Naive thymus-derived CD8-positive, alpha-beta T cell (primary cell): ENCODE measurements at places on chromosomes 2 and 18.

GRCh38 chr2:102181919-102182635 is 4.7 kb upstream of the IL1RL2 start:
- no peak for DNase-seq
- H3K4me3 ChIP-seq: no peak overlapping the region

DNA sequence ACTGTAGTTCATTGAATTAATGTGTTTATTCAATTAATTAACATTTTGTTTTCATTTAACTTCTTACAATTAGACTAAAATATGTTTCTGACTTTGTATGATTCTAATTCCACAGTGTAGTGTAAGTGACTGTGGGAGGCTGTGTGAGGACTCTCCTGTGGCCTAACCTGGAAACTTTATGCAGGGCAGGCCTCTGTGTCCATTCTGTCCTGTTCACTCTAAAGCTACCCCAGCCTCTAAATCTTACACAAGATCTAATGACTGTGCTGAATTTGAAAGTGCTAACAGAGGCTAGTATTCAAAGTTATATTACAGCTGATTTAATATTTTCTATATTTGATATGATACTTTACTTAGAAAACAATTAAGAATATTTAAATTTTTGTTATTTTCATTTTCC is 270.5 kb upstream of the CDH19 start:
- H3K4me1 ChIP-seq: no peaks in the 10 kb centered on the region
- H3K27ac ChIP-seq: no peak overlapping the region

DNA sequence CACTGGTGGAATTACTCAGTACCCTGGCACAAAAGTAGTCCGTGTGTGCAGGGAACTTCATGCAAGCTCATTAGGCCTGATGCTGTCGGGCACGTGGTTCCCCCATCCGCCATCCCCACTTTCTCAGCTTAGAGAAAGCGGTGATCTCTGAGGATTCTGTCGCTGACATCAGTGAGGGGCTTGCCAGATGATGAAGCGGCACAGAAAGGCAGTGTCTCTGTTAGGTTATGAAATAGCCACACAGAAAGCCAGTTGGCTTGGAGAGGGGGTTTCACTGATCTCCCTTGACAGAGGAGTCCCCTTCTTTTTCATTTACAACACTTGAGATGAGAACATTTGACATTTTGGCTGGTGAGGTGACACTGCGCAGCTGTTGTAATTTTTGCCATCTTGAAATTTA is 179.7 kb downstream of the FAM210A start:
- no peaks in the 10 kb centered on the region for H3K36me3 ChIP-seq
- H3K4me3 ChIP-seq: no peak overlapping the region
- peak overlapping the region; percentile 55 for H3K27ac ChIP-seq
- H3K4me1 ChIP-seq: peaks cover 15% of the 10 kb centered on the region

GRCh38 chr2:20430035-20430434 is 16.8 kb upstream of the RHOB start:
- no peak for DNase-seq
- H3K27ac ChIP-seq: no peak overlapping the region
- no peak overlapping the region for H3K4me3 ChIP-seq
- peaks cover 7% of the 10 kb centered on the region for H3K27me3 ChIP-seq
- H3K36me3 ChIP-seq: no peaks in the 10 kb centered on the region
- peaks cover 11% of the 10 kb centered on the region for H3K4me1 ChIP-seq

DNA sequence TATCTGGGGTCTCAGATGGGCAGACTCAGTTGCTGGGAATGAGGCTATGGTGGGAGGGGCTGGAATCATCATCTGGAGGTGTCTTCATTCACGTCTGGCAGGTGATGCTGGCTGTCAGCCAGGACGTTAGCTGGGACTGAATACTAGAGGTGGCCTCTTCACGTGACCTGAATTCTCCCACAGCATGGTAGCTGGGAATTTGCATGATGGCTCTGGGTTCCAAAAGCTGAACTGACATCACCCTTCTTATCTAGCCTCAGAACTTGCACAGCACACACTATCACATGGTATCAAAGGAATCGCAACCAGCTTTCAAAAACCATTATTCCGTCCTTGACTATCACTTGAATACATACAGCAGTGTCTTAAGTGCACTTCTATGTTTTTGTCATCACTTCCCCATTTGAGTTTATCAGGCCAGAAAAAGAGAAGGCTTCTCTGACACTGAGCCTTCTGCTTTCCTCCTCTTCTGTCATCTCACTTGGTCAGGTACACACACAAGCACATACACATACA is 53.0 kb upstream of the LRP2 start:
- H3K4me3 ChIP-seq: no peak overlapping the region
- peaks cover 50% of the 10 kb centered on the region for H3K27me3 ChIP-seq
- no peak overlapping the region for H3K27ac ChIP-seq
- no peaks in the 10 kb centered on the region for H3K36me3 ChIP-seq

- no peaks in the 10 kb centered on the region for H3K4me1 ChIP-seq
- no peak overlapping the region for H3K4me3 ChIP-seq
- no peaks in the 10 kb centered on the region for H3K36me3 ChIP-seq
- H3K27ac ChIP-seq: no peak overlapping the region
- no peak for DNase-seq
Observed at GRCh38 chr2:80058562-80058961, 246.0 kb downstream of the LRRTM1 start.

DNA sequence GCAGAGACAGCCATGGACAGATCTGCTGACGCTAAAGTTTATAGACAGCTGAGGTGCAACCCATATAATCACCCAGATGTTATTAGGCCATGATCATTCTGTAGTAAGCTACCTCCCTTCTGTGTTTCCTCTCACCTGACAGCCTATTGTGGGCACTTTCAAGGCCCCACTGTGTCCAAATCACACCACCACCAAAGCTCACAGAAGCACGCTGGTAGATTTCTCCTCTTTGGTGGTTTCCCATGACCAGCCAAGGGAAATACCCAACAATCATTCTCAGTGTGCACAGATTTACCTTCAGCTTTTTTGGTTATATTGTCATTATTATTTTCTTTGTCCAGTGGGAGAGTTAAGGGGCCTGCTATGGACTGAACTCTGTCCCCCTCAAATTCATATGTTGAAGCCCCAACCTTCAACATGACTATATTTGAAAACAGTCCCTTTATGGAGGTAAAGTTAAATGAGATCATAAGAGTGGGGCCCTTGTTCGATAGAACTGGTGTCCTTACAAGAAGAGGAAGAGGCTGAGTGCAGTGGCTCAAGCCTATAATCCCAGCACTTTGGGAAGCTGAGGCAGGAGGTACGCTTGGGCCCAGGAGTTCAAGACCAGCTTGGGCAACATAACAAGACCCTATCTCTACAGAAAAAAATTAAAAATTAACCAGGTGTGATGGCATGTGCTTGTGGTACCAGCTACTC is 74.0 kb upstream of the MSH6 start:
- no peak overlapping the region for H3K27ac ChIP-seq
- DNase-seq: no peak
- H3K36me3 ChIP-seq: no peaks in the 10 kb centered on the region
- H3K4me3 ChIP-seq: no peak overlapping the region

DNA sequence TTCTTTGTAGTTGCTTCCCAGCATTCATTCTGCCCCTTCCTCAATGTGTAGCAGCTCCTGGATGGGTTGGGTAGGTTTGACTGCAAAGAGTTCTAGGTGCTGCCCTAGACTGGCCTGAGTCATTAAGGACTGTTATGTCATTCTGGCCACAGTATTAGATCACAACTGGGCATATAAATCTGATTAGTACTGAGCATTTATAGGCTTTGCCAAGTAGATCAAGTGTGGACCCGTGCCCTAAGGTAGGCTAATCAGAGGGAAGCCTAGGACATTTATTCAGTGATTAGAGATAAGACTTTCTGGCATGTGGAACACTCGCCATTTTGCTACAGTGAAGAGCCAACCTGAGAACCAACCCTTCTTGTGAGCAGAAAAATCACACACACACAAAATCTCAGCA is 2.7 kb downstream of the KATNAL2 start:
- H3K27me3 ChIP-seq: no peaks in the 10 kb centered on the region
- no peaks in the 10 kb centered on the region for H3K36me3 ChIP-seq
- no peak overlapping the region for H3K4me3 ChIP-seq
- DNase-seq: no peak

DNA sequence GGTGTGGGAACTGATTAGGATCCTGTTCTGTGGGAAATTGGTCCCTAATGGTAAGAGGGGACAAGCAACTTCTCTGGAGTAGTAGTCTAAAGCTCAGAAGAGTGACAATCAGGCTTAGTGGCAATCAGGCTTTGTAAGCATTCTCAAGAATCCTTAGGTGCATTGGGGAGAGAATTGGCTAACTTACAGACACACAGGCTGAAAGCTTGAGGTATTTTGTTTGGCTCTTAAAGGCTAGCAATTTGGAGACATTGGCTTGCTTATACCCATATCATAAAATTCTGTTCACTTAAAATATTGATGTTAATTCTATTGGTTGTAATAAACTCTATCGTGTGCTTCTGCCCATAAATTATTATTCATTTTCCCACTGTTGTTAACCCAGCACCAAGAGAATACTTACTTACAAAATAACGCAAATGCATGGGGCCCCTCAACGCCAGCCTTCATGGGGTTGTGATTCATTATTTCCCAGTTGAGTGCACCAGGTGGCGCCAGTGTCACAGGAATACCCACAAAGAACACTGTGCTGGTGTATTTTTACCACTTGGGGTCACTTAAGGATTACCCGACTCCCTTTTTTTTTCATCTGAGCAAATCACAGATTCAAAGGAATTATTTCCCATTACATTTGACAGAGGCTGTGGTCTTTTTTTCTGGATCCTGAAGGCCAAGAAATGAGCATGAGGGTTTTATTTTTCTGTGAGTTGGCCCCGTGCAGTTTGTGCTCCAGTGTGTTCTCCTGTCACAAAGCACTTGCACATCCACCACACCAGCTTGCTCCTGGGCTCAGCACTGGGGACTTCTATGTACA is 45.5 kb downstream of the DDX1 start:
- no peaks in the 10 kb centered on the region for H3K27me3 ChIP-seq
- peak; percentile 50 for DNase-seq

GRCh38 chr2:201204655-201205514 is 21.9 kb downstream of the CASP10 start:
- no peaks in the 10 kb centered on the region for H3K27me3 ChIP-seq
- peaks cover 12% of the 10 kb centered on the region for H3K36me3 ChIP-seq
- peak overlapping the region; percentile 82 for H3K27ac ChIP-seq
- H3K4me3 ChIP-seq: no peak overlapping the region
- peaks cover 47% of the 10 kb centered on the region for H3K4me1 ChIP-seq
- DNase-seq: no peak

GRCh38 chr18:26071020-26071419 is 19.4 kb downstream of the SS18 start:
- H3K4me1 ChIP-seq: peaks cover 46% of the 10 kb centered on the region
- no peak overlapping the region for H3K4me3 ChIP-seq
- no peaks in the 10 kb centered on the region for H3K27me3 ChIP-seq
